ENCODE measurements at places on chromosomes 3 and 15.

- no peak for DNase-seq
These were observed 21.3 kb upstream of the TMEM266 start for GRCh38 chr15:76038512-76038911.

DNA sequence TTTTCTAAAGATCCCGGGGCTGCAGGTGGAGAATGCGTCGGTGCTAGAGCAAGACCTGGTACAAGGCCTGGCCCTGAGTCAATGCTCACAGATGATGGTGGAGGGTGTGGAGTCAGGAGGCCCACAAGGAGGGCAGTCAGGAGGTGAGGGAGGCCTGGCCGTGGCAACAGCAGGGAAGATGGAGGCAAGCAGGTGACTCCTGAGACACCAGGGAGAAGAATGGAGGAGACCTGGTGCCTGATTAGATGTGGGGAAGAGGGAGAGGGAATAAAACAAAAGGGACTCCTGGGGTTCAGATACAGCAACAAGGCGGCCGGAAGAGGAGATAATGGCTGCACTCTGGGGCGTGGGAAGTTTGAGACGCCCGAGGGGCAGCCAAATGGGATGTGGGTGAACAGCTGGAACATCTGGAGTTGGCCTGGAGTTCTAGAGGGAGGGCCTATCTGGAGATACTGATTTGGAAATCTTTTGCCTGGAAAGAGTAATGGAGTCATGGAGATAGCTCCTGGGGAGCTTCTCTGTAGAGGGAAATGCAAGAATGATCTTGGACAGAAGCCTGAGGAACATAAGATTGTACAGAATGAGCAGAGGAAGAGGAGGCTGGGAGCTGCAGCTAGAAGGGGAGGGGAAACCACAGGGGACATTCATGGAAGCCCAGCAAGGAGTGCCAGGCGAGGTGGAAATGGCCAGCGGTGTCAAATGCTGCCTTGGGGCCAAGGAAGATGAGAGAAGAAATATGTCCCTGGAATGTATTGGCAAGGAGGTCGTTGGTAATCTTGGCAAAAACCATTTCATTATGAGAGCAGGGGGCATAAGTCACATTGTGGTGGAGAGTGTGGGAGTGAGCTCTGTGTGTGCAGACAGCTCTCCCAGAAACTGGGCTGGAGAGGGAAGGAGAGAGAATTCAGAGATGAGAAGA is 67.5 kb upstream of the CORO2B start:
- no peak for DNase-seq

GRCh38 chr3:99720985-99721632 is 82.7 kb downstream of the COL8A1 start:
- peak; percentile 56 for DNase-seq

DNA sequence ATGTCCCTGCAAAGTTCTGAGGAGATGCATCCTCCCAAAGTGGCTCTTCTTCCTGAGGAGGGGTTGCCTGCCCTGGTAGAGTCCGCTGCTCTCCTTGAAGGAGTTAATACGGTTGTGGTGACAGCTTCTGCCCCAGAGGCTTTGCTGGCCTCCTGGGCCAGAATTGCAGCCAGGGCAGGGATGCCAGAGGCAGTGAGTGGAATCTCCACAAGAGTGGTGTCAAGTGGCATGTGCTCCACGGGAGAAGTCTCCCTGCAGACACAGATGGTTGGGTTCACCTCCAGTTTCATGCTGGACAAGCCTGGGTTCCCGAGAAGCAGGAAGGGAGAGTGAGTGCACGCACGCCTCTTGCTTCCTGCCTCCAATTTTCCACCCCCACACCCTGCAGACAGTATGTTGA is 105.5 kb downstream of the SLC25A26 start:
- DNase-seq: no peak

GRCh38 chr3:183519891-183520290 is 35.6 kb downstream of the KLHL6 start:
- no peak for DNase-seq

- DNase-seq: no peak
These were observed 785.3 kb downstream of the MCTP2 start for GRCh38 chr15:95016511-95017229.

DNA sequence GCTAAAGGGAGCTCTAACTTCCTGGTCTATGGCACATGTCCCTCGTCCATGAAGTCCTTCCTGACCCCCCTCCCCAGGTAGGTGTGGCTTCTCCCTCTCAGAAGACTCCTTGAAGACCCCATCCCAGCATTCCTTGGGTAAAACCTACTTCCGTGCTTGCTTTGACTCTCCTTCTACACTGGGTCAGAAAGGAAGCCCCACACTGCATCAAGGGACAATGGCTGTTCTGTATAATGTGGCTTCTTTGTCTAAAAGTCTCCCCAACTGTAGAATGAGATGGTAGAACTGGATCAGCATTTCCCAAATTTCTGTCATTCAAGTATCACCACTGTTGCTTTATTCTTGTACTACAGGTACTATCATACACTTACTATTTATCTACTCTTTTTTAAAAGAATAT is 3.9 kb upstream of the DNAJA4 start:
- no peak for DNase-seq

DNA sequence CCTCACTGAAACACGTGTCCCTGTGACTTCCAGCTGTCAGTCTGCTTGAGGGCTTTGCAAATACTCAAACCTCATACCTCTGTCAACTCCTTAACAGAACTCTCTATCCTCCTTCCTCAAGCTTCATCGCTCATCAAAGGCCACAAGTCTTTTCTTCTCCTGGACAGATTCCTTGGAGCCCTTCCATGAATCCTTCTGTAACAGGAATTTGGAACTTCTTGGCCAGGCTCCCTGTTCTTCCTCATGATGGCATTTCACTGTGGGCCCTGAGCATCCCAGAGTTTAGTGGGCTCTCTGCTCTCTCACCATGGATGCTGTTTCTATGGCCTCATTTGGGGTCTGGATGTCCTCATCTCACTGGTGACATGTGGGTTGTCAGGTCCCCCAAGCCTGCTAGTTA is 105.0 kb upstream of the TLE3 start:
- DNase-seq: no peak

DNA sequence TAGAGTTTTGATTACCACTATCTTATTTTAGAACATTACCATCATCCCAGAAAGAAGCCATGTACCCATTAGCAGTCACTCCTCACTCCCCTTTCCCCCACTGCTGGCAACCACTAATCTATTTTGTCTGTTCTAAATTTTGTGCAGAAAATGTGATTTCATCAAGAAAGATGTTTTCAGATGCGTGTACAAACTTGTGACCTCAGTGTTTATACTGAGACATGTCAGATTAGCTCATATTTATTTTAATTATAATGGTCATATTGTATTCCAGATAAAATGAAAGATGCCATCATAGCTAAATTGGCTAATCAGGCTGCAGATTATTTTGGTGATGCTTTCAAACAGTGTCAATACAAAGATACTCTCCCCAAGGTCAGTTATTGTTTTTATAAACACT is 27.8 kb downstream of the PDCD6IP start:
- DNase-seq: no peak

GRCh38 chr15:99953886-99954285 is 220.6 kb upstream of the LYSMD4 start:
- DNase-seq: no peak

DNA sequence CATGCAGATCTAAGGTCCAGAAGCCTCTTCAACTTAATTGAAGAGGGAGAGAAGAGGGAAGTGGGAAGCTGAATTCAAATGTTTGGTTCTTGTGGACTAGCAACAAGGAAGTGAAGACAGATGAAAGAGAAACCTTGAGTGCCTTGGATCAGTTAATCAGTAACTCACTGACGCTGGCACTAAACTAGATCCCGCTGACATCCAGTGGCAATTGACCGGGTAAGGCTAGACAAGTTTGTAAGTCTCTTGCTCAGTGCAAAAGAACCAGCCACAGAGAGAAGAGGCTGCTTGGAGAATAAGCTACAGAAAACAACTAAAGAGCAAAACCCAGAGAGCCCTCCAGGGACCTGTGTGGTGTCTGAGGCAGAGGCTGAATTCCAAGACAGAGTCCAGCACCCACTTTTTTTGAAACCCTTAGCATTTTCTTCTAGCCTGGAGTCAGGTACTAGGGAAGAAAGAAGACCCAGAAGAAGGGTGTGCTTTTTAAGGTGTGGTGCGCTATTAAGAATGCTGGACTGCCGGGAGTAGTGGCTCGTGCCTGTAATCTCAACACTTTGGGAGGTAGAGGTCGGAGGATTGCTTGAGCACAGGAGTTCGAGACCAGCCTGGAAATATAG is 6.9 kb downstream of the PLCH1 start:
- DNase-seq: peak; percentile 87

GRCh38 chr3:126022741-126023359 is 53.9 kb downstream of the ROPN1B start:
- no peak for DNase-seq

- DNase-seq: no peak
These were observed 87.7 kb upstream of the LIMD1 start for GRCh38 chr3:45506751-45507391.

- no peak for DNase-seq
These were observed 74.7 kb downstream of the DPPA2 start for GRCh38 chr3:109241459-109242186.

DNA sequence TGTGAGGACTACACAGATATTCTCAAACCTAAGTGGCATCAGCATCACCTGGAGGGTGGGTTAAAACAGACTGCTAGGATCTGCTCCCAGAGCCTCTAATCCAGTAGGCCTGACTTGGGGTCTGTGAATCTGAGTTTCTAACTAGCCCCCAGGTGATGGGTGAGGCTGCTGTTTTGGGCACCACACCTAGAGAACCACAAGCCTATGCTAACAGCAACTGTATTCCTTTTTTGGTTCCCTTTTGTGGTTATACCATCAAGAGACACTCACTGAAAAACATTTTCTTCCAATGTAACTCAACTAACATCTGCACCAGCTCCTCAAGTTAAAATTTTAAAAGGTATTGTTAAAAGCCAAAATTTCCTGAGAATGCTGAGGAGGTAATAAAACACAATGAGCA is 16.0 kb downstream of the WDR82 start:
- DNase-seq: no peak

- no peak for DNase-seq
These were observed 148.9 kb downstream of the GREM1 start for GRCh38 chr15:32866454-32867312.

DNA sequence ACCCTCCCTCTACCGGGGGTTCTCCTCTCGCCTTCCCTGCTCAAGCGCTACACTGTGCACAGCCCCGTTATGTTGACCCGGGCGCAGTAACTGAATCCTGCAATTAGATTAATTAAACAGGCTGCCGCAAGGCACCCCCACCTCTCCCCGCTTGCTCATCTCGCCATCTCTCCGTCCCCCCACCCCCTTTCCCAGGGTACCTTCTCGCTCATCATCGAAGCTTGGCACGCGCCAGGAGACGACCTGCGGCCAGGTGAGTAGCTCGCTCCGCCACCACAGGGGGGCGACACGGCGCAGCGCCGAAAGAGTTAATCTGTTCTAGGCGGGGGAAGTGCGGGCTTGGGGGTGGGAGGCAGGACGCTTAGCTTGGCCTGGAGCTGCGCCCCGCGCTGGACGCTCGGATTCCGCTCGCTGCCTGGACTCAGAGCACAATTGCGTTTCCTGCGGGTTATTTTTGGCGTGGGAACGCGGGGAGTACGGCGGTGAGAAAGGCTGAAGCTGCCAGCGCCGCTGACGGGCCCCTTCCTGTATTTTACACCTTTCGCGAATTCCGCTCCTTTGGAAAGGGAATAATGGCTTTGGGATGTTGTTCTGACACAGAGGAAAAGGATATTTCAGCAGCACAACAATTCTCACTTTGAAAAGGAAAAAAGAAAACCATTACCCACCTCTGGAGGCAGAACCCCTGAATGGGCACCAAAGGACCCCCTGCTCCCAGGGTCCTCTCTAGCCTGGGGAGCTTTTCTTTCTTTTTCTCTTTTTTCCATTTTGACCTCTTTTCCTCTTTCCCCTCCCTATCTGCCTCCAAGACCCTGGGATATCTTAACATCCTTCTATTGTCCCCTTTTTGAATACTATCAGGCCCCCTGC is 1.5 kb downstream of the DLL4 start:
- peak; percentile 7 for DNase-seq

GRCh38 chr3:95751509-95751908 is 1062.9 kb upstream of the EPHA6 start:
- no peak for DNase-seq

- no peak for DNase-seq
These were observed 30.2 kb downstream of the ZNF710 start for GRCh38 chr15:90031231-90031791.

DNA sequence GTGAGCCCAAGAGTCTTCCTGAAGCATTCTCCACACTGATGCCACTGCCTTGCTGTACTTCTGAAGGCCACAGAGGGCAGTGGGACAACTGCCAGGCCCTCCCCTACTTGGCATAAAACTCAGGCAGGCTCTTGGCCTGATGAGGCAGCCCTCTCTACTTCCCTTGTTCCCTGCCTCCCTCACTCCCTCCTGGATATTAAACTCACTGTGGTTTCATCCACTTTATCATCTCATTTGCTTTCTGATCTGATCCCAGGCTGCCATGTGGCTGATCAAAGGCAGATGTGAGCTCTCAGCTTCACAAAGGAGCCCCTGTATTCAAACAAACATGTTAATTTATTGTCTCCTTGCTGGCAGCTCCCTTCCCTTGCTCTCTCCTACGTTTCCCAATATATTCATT is 533.5 kb downstream of the IGSF11 start:
- peak; percentile 57 for DNase-seq

GRCh38 chr3:64270866-64271260 is 45.6 kb upstream of the PRICKLE2 start:
- no peak for DNase-seq

- DNase-seq: no peak
These were observed 954 bp upstream of the MAPKBP1 start for GRCh38 chr15:41773332-41773728.

GRCh38 chr3:99774467-99774866 is 43.2 kb upstream of the CMSS1 start:
- DNase-seq: no peak

DNA sequence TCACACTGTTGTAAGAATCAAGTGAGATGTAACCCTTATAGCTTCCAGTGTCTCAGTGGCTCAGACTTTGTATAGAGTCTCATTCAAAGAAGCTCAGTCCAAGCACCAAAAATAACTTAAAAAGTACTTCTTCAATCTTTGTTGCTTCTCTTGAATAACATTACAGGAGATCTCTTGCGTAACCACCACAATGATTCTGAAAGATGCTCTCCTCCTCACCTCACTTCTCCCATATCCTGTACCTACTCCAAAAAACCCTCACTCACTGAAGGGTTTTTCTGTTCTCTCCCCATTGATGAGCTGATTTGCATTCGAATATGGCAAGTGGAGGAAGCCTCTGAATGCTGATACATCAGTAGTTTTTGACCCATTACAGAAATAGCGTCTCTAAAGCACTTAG is 39.4 kb upstream of the MRPS22 start:
- no peak for DNase-seq

DNA sequence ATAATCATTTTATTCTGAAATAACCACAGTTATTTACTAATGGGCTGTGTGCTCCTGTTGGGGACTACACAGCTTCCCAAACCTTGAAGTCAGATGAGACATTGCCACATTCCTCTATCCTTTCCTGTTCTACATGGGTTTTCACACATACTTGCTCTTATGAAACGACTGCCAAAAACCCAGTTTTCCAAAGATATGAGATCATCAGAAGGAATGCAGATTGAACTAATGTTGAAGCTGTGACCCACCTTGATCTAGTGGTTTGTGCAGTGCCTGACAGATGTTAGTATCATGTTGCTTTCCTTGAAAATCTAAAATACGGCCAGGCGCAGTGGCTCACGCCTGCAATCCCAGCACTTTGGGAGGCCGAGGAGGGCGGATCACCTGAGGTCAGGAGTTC is 144.6 kb downstream of the VGLL4 start:
- no peak for DNase-seq

- no peak for DNase-seq
These were observed 835.0 kb downstream of the TBL1XR1 start for GRCh38 chr3:176362191-176362731.

- no peak for DNase-seq
These were observed 368.2 kb downstream of the GBE1 start for GRCh38 chr3:81393251-81393650.
